ENCODE measurements at places on chromosomes 11 and 22.

- no peak for DNase-seq
Observed at GRCh38 chr11:118042796-118043195, 34.1 kb upstream of the TMPRSS4 start.

DNA sequence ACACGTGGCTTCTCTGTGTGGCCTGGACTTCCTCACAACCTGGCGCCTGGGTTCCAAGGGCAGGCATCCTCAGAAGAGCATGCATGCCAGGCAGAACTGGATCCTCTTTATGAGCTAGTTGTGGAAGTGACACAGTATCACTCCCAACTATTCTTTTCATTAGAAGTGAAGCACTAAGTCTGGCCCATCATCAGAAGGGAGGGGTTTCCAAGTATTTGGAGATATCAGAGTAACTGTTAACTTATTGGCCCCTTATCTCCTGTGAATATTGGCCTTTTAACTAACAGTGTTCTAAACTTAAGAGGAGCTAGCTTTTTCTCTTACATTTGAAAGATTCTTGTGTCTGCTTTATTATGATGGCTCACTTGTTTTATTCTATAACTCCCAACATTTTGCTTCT, 35.5 kb downstream of the FDX1 start:
- no peak for DNase-seq

DNA sequence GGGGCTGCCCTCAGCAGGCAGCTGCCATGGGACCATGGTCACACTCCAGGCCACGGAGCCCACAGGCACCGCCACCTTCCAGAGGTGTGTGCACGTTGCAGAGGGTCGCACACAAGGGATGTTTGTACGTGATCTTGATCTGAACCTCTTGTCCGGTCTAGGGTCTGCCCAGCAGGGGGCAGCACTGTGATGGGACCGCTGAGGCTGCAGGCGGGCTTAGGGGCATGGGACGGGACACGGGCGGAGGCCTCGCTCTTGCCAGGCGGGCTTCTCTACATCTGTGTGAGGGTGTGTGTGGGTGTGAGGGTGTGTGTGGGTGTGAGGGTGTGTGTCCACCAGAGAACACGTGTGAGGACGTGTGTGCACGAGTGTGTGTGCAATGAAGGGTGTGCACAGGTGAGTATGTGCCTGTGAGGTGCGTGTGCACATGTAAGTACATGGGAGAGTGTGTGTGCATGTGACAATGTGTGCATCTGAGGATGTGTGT, 52.4 kb downstream of the CACNA1I start:
- DNase-seq = peak; percentile 81

DNA sequence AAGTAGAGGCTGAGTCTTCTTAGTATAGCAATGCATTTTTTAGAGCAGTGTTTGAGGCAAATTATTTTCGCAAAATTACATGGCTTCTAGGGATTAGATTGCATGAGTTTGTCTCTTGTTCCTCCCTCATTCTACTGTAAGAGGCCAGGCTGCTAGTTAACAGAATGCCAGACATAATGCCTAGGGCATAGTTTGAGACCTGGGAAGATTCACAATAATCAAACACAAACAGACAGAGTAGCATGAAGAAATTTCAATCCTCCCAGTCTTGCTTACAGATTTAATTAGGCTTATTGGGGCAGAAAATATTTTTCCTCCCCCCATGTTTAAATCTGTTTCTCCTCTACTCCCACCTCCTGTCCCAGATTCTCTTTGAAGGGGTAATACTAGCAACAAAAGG, 48.3 kb downstream of the ARHGEF12 start:
- DNase-seq = no peak

DNA sequence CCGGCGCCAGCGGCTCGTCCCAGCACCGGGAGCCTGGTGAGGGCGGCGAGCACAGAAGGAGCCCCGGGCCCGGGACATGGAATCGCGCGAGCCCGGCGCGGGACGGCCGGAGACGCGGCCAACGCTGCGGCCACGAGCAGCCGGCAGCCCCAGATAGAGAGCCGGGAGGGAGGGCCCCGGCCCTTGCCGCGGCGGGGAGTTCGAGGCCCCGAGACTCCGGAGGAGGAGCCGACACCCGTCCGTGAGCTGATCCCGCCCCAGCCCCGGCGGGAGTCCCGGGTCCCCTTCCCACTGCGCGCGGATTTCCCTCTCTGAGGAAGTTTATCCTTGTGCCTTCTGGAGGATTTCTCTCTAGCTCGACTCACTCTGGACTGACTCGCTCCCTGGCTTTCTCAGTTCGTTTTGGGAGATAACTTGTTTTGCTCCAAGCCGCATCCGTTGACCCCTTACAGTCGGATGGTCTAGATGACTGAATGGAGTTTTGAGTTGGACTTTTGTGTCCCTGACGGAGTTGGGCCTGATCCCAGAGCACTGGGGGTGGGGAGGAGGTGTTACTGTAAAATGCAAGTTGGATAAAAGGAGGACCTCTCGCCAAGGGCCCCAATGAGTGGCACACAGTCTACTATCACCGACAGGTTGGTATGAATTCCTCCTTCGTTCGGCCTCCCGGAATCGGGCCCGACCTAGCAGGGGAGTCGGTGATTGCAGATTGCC, 585 bp downstream of the ARHGEF12 start:
- peak; percentile 54 for DNase-seq

GRCh38 chr22:39933741-39934140, 26.5 kb upstream of the TMA7B start:
- peak; percentile 17 for DNase-seq

All from stimulated activated naive CD8-positive, alpha-beta T cell treated with anti-CD3 and anti-CD28 coated beads, Interleukin-15, Interleukin-2, amounts not matched to agents 100 U/mL and 50 U/mL, for 24 hours (primary cell).